ENCODE measurements at places on chromosomes 2 and 18. TPM values are rescaled to one million over a fixed set of nuclear protein-coding genes. Genes with fewer than 3 reads are reported as not detected.

GRCh38 chr2:196702641-196703040 lies 63.1 kb downstream of the CCDC150 start:
- no peak for DNase-seq

- no peak for DNase-seq
Observed at GRCh38 chr18:42530276-42530675, 575.2 kb downstream of the PIK3C3 start.

- peak; percentile 38 for DNase-seq
Observed at GRCh38 chr2:118032169-118033013, 18.5 kb upstream of the CCDC93 start.

- no peak for DNase-seq
Observed at GRCh38 chr18:3874125-3874524, 424.2 kb downstream of the TGIF1 start.

- DNase-seq = no peak
Observed at GRCh38 chr2:170576296-170576695, 138.8 kb upstream of the SP5 start.

GPC1 gene
- 0.42 TPM for polyA plus RNA-seq

PLEK gene
- 130 TPM for polyA plus RNA-seq

Data from naive B cell (primary cell).